ENCODE measurements at places on chromosomes 11 and 22. TPM values are rescaled to one million over a fixed set of nuclear protein-coding genes. Genes with fewer than 3 reads are reported as not detected.

DNA sequence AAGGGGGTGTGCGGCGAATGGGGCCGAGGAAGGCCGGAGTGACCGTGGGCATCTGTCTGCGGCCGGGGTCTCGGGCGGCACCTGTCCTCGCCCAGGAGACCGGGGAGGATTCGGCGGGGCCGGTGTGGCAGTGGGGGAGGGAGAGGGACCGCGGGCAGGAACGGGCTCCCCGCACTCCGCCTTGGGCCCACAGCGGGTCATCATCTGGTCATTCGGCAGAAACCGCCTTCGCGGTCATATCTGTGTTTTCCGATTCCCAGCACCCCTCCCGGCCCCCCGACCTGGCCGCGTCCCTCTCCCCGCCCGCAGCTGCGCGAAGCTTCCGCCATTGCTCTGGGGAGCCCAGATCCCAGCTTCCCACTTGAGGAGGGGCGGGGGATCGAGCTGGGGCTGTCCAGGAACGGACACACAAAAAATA, 824 bp upstream of the CBX6 start:
- DNase-seq = no peak

DNA sequence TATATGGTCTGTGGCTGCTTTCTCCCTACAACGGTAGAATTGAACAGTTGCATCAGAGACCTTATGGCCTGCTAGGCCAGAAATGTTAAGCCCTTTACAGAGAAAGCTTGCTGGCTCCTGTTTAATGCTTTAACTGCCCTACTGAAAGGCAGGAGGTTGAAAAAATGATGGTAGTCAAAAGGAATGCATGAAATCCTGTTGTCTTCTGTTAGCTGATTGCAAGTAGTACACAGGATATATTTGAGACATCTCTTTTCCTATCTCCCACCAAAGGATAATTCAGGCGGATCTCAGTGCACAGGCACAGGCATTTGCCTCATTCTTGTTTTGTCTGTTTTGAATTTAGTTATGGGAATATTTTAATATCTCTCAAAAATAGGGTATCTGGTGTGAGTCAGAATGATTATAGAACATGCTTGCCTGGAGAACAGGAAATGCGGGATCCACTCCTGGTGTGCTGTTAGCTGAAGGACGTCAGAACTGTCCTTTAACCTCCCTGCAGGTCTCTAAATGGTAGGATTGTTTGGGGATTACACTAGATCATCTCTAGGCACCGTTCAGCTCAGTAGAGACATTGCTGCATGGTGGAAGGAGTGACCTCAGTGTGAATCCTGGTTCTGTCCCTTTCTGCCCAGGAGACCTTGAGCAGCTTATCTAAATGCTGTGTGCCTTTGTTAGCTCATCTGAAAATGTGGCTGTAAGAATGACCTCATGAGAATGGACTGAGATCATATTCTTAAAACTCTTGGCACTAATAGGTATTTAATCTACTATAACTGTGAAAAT, 49.5 kb downstream of the PACS1 start:
- DNase-seq = no peak

DNA sequence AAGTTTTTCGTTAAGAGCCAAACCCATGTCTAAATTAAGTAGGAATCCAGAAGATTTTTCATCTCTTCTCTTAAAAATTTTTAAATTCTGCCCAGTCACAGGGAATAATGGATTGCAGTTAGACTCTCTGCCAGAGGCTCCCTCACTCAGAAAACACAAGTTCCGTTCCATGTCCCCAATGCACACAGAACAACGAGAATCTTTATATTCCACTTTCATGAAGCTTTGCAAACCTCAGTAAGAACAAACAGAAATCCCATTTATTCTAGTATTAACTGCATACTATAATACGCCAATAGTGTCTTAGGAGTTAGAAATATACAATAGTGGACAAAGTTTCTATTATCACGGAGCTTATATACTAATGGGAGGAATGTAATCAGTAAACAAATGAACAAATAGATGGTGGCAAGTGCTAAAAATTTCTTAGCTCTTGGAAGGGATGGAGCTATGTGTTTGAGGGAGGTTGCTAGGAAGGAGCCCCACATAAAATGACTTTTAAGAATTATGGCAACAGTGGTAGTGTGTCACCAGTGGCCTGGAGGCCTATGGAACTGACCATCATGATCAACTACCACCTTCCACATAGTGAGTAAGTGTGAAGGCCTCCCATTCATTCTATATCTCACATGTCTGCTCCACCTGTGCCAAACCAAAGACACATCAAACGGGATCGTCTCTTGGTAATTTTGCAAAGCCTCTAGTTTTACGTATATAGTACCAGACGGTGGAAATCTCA, 24.9 kb downstream of the PICALM start:
- DNase-seq = no peak

DNA sequence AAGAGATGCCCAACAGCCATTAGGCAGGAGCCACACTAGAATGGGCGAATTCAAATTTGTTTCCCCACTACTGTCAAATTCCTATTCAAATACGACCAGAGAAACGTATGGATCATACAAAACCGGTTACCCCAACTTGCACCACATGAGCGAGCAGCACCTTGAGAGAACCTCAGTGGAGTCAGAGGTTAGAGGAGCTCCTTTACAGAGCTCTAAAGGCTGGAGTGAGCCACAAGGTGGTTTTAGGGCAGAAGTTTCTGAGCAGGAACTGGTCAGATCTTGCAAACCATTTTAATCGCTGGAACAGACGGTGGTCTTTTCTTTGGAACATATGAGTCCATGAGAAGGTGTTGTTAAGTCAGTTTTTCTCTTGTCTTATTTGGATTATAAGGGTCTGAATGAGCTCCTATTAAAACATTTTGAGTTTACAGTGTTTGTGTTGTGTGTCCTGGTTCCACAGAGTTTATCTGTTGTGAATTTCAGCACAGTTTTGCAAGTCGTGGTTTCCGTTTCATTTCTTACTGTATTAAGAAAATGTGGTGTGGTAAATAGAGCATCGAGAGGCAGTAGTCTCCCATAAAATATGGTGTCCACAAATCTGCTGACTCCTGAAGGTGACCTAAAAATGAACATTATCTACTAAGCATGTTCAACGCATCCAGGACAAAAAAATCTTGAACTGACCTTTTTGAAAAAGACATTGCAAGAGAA, 471.7 kb downstream of the NTM start:
- DNase-seq = no peak

- no peak for DNase-seq
These were observed 97.4 kb upstream of the PRDM11 start for GRCh38 chr11:45048870-45049691.

Gene PGA3
- total RNA-seq = not detected
